ENCODE measurements at places on chromosomes 16 and 17.

DNA sequence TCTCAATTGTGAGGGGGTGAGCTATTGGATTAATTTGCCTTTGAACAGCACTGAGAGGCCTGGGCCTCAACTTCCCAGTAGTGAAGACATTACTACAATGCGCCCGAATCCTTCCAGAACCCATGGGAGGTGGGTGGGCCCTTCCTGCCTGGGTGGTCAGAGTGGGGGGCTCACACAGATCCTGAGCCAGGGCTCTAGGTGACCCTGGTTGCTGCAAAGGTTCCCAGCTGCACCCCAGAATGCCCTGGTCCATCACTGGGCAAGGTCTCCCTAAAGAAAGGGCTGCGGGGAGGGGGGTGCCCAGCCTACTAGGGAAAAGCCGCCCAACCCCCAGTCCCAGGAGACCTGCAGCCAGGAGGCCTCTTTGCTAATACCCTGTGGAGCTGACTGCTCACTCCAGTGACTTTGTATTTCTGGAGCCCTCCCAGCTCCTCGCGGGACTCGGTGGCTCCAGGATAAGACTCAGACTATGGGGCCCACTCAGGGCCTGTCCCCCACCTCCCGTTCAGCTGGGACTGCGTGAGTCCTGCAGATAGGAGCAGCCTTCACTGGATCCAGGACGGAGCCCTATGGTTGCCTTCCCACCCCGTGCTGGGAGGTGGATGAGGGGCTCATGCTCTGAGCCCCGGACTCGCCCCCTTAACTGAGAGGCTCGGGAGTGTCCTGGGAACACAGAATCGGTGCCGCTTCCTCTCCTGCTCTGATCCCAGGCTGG is 40.2 kb downstream of the SLC7A5 start:
- DNase-seq, result no peak

- no peak for DNase-seq
Observed at GRCh38 chr16:8929086-8929748, 34.5 kb downstream of the USP7 start.

DNA sequence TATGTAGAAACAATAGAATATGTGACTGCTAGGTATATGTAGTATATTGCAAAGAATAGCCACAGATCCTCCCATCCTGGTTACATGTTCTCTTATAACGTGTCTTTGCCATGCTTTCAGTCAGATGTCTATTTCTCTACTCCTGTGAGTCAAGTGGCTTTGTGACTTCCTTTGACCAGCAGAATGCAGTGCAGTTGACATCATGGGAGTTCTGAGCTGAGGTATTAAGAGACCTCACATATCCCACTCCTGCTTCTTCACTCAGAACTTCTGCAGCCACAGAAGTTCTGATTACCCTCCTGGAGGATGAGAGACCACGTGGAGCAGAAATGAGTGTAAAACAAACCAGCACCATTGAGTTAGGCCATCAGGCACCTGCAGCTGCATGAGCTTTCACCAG is 222.5 kb downstream of the PRKCA start:
- DNase-seq, result no peak

GRCh38 chr17:31491376-31492131 is 100.1 kb downstream of the RAB11FIP4 start:
- no peak for DNase-seq

DNA sequence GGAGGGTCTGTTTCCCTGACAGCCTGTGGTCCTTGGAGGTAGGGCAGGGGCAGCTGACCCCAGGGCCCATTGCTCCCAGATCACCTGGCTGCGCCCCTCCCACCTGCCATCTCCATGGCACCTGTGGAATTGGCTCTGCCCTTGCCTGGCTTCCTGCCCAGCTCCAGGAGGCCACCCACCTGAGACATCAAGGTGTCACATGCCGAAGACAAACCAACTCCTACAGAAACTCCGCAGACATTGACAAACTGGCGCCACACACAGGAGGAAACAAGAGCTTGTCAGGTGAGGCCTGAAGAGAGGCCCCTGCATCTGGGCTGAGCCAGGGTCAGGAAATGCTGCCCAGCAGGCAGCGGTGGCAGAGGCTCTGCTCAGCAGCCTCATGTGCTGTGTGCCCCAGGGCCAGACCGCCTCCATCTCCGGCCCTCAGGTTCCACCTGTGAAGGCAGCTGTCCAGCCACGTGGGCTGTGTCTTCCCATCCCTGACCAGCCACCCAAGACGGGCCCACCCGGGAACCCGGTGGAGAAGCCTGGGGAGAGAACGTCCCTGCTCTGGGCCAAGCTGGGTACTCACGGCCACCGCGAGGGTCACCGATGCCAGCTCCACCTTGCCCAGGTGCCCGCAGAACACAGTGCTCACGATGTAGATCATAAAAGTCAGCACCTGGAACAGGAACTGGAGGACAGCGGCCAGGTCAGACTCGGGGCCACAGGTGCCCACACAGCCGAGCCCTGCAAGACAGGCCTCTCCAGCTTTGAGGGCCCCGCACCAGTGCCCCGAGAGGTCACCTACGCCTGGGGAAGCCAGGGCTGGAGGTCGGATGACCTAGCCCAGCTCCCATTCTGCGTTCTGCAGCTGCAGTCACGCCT is 1.6 kb downstream of the SLC47A2 start:
- no peak for DNase-seq

Data from cardiac fibroblast (primary cell).